ENCODE measurements at places on chromosomes 1 and 21.
A peak's percentile ranks its signal among the peaks of the same experiment; 100 is the strongest.

- ATAC-seq, result no peak
Observed at GRCh38 chr1:16442265-16442664, 1.7 kb downstream of the NECAP2 start.

DNA sequence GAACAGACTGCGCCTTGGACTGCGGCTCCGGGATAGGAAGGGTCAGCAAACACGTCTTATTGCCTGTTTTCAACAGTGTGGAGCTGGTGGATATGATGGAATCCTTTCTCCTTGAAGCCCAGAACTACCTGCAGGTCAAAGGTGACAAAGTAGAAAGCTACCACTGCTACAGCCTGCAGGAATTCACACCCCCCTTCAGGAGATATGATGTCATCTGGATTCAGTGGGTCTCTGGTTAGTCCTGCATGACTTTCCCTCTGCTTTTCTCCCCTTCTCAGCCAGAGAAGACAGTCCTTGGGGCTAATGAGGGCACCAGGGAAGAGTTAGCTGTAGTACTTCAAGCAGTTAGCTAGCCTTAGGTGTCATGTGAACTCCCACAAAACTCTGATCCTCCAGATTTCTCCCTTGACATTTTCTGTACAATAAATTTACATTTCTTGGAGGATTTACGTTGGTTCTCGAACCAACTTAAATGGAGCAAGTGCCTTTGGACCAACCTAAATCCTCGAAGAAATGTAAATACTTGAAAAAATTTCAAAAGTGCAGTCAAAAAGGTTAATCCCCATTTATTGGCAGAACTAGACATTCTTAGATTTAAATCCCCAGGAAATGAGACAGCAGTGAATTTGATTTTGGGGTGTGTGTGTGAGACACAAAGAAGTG lies 20.9 kb downstream of the NTMT2 start:
- no peak for ATAC-seq

GRCh38 chr1:56797065-56797685 lies 22.0 kb downstream of the FYB2 start:
- peak; percentile 59 for ATAC-seq

DNA sequence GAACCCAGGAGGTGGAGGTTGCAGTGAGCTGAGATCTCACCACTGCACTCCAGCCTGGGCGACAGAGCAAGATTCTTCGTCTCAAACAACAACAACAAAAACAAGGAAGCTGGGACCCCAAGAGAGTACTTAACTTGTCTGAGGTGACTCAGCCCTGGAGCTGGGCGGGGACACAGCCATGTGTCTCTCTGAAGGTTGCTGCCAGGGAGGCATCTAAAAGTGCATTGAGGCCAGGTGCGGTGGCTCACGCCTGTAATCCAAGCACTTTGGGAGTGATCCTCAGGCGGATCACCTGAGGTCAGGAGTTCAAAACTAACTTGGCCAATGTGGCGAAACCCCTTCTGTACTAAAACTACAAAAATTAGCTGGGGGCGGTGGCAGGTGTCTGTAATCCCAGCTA lies 7.7 kb downstream of the IFI6 start:
- ATAC-seq, result no peak

DNA sequence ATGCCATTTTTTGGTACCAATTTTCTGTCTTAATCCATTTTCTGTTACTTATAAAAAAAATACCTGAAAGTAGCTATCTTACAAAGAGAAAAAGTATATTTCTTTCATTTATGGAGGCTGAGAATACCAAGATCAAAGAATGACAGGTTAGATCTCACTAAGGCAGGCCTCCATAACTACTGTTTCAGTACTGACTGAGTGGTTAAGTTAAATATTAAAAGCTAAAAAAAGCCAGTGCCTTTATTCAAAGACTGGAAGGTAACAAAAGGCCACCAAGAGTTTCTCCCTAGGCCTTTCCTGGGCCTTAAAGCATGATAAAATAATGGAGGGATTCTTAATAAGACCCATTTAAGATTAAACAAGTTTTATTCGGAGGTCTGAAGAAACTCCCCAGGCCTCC lies 687.7 kb upstream of the ADGRL4 start:
- no peak for ATAC-seq

GRCh38 chr1:30695439-30695841 lies 27.9 kb downstream of the MATN1 start:
- ATAC-seq, result no peak

DNA sequence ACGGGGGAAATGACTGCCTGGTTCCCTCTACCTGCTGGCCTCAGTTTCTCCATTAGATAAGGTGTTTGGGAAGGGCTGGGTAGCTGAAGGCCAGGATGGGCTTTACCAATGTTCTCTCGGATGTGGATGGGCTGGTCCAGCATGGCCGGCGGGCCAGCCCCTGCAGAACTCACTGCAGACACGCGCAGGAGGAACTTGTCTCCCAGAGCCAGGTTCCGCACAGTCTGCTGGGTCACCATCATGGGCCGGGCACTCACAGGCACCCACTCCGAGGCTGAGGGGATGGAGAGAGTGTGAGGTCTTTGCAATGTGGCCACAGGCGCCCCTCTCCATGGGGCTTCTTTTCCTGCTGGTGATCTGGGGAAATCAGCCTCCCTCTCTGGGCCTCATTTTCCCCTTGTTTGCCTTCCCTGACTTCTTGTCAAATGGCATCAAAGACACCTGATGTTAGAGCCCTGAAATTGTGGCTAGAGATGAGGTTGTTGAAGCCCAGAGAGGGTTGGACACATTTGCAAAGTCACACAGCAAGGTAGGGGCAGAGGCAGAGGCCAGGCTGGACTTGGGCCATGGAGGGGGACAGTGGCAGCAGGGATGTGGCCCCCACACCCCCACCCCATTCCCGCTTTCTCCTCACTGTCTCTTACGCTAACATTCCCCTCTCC lies 1.2 kb downstream of the MYBPH start:
- ATAC-seq, result no peak

DNA sequence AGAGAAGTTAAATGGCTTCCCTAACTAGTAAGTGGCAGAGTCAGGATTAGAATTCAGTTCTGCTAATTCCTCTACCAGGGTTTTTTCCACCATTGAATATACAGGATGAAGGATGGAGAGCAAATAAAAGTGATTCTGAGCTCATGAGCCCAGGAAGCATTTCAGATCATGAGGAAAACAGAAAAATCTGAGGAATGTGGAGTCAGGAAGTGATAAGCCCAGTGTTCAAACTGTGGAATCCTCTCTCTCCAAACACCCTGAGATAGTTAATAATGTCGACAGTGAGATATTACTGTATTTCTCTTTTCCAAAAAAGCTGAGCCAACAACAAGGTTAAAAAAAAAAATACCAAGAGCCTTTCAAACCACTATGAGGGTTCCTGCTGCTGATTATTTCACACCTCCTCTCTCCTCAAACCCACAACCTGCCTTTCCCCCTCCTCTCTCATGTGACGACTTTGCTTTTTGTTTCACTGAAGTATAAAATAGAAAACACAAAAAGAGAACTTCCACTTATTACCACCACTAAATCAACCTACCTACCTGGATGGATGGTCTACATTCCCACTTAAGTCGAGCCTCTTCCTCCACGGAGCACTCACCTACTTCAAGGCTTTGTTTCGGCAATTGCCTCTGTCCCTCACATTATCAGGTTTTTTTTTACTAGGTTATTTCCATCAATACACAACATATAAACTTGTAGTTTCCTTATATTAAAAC lies 8.9 kb downstream of the SLAMF1 start:
- no peak for ATAC-seq

DNA sequence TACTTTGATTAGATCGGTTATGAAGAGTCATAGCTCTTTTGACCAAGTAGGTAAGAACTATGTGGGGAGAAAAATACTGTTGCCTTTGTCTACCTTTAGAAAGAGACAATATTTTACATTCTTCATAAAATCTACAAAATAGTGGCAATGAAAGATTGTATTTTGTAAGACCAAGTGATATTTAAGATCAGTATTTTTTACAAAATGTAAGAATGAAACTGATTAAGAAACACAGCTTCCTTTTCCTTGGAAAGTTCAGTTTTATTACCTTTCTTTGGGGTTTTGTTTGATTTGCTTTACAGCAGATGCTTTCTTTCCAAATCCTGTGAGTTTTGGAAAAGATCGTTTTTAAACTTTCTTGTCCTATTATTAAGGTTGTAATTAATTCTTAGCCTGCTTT lies 69.8 kb downstream of the SLC35A3 start:
- no peak for ATAC-seq

DNA sequence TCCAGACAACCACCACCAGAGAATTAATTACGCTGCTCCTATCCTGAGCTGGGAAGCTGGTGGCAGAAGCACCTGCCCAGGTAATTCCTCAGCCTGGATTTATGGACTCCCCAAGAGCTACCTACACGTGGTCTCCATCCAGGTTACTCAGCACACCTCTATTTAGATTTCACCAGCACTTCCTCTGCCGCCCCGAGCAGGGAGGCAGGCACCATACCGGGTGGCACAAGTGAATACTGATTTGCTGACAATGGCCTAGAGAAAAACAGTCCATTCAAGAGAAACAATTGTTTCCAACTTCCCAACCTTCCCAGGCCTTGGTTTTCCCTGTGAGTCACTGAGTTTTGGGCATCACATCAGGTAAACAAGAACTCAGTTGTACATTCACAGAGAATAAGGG lies 134.3 kb downstream of the MATN1 start:
- no peak for ATAC-seq

GRCh38 chr1:20182415-20182814 lies 3.5 kb upstream of the UBXN10 start:
- no peak for ATAC-seq

DNA sequence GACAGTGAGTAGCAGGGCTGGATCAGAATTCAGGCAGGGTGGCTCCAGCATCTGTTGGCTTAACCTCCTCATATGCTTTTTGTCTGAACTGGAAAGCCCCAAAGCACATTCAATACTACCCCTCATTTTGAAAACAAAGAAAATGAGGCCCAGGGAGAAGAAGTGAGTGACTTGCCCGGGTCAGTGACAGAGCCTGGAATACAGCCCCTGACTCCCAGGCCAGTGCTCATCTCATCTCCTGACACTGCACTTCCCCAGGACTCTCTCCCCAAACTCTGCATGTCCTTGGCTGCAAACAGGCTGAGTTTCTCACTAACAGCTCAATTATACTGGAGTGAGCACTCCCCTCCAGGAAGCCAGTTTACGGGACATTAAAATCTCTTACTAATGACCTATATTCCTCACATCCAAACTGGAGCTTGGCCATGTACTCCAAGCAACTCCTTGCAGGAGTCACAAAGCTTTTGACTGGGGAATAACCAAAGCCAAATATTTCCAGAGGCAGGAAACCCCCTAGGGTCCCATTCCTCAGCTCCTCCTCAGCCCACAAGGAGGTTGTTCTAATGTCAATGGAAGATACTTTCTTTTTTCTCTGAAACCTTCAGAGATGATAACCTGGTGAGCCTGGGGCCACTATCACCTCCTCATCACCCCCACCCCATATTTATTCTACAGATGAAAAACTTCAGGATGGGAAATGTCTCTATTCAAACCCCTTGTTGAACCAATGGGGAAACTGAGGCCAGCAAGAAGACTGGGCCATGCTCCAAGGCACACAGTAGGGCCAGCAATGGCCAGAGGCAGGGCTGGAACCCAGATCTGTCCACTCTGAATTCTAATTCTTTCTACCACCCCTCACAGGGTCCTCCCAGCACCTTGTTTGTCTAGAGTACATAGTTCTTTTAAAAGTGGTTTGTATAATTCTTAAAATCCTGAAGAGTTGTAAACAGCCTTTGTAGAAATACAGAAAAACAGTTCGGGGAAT lies 127.0 kb downstream of the PLPP3 start:
- no peak for ATAC-seq

GRCh38 chr1:116958110-116958509 lies 43.5 kb upstream of the CD101 start:
- ATAC-seq, result no peak

DNA sequence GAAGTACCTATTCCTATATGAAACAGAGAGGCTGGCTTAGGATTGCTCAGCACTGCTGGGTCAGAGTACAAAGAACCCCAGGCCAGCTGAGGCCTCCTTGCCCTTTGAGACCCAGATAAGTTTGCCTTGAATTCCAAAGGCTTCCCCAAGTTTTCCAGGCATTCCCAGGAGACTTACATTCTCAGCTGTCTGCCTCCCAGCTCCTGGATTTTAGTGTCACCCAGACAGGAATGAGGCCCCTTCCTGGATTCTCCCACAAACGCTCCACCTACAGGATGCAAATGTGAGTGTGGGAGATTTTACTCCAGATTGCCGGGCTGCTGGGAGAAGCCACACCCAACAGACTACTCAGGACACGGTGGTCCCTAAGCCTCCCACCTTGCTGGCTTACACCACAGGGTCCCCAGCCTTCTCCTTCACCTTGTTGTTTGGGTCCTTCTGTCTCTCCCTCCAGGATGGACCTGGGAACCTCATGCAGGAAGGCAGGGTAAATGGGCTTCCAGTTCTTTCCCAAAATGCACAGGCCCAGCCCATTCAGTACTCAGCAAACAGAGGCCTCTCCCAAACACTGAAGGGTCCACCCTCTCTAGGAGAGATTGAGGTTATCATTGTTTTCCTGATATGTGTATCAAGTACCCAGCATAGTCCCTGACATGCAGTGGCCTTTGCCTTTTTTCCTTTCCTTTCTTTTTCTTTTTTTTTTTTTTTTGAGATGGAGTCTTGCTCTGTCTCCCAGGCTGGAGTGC lies 10.6 kb downstream of the RHBG start:
- no peak for ATAC-seq

DNA sequence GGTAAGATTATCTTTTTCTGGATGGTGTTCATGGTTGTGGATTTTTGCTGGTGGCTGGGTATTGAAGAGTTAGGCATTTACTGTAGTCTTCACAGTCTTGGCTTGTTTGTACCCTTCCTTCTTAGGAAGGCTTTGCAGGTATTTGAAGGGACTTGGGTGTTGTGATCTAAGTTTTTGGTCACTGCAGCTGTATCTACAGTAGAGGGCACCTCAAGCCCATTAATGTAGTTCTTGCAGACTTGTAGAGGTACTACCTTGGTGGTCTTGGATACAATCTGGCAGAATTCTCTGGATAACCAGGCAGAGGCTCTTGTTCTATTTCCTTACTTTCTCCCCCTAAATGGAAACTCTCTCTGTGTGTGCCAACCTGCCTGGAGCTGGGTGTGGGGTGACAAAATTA lies 155.8 kb upstream of the BRINP3 start:
- ATAC-seq, result no peak

GRCh38 chr1:2028870-2029560 lies 9.9 kb downstream of the GABRD start:
- no peak for ATAC-seq

- ATAC-seq, result no peak
Observed at GRCh38 chr1:198671136-198671535, 32.3 kb downstream of the PTPRC start.

DNA sequence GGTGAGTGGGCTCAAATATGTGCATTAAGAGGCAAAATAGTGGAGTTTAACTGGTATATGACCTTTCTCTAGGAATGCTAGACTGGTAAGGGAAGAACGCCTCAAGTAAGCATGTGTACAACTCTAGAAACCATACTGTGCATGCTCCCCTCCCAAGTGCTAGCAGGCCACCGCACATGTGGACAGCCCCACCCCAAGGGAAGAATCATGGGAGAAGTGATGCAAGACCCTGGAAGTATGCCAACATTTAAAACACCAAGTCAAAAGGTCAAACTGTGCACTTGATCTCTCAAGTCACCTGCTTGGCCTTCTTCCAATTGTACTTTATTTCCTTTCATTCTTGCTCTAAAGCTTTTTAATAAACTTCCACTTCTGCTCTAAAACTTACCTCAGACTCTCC lies 120.4 kb downstream of the WDR3 start:
- ATAC-seq, result no peak
